ENCODE measurements at places on chromosomes 13 and 19.

DNA sequence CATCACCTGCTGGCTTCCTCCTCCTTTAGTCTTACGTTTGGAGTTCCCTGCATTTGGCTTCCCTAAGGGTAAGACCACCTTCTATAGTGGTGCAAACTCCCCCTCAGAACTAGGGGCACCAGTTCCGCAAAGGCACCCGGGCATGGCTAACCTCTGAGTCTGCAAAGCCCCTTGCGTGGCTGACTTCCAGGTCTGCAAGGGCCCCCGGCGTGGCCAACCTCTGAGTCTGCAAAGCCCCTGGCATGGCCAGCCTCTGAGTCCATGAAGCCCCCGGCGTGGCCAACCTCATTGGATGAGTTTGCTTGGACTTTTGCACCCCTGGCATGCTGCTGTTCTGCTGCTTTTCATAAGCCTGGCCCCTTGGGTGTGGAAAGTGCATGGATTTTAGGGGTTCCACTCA, 5.1 kb downstream of the MCF2L start:
- no peak for DNase-seq

DNA sequence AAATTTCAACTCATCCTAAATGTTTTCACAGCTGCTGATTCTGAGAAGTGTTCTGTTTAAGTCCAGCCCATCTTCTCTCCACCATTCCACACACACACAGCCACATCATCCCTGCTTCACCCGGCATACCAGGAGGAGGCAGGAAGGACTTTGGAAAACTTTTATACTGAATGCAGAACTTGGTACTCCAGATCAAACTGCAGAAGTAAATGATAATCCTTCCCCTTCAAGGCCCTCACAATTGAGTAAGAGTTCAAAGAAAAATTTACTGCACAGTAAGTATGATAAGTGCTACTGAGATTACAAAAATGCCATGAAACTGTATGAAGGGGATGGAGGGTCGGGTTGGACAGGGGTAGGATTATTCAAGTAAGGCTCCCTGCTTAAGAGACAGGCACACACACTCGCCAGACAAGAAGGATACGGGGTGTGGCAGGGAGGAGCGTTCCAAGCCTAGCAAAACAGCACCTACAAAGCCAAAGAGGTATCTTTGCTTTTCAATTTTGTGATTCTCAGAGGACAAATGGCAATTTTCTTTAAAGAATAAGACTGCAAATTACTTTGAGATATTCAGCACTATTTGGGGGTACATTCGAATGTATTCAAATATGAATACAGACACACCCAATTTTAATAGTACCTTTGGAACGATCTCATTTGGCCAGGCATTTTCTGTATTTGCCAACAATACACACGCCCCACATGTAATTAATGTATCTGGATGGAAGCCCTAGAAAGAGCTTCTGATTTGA, 2.5 kb downstream of the USP12 start:
- DNase-seq: no peak

DNA sequence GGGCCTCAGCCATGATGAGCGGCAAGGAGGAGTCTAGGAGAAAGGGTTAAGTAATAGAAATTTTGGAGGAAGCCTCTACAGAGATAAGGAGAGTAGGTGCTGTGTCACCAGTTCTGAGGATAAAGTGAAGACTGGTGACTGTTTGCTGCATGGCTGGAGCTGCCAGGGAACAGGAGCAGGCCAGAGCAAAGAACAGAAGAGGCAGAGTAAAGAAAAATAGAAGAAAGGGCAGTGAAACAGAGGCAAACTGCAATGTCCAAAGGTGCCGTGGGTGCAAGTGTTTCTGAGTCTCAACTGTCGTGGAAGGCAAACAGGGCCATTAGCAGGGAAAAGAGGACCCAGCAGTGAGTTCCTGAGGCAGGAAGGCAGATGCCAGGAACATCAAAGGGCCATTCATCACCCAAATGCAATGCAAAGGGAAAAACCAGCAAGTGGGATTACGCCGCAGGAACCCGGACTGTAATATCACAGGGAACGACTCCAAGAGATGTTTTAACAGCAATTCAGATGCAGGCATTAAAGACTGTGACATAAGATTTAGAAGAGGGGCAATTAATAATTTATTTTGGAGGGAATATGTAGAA, 318.3 kb downstream of the FOXO1 start:
- no peak for DNase-seq

DNA sequence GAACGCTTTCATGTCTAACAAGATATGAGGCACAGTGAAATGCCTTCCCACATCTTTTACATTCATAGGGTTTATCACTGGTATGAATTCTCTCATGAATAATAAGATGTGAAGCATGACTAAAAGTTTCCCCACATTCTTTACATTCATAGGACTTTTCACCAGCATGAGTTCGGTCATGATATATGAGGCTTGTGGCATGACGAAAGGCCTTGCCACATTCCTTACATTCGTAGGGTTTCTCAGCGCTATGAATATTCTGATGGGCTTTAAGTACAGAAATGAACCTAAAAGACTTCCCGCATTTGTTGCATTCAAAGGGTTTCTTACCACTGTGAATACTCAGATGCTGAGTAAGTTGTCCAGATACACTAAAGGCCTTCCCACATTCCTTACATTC, 21.3 kb downstream of the ZNF607 start:
- DNase-seq: no peak

GRCh38 chr13:28432816-28433560, 61.9 kb downstream of the FLT1 start:
- no peak for DNase-seq

- no peak for DNase-seq
Measured at GRCh38 chr13:73331556-73331955, 272.8 kb downstream of the KLF5 start.

GRCh38 chr19:5893296-5893903, 10.2 kb downstream of the NDUFA11 start:
- DNase-seq: no peak

GRCh38 chr19:50239921-50240590, 36.6 kb downstream of the MYH14 start:
- no peak for DNase-seq

DNA sequence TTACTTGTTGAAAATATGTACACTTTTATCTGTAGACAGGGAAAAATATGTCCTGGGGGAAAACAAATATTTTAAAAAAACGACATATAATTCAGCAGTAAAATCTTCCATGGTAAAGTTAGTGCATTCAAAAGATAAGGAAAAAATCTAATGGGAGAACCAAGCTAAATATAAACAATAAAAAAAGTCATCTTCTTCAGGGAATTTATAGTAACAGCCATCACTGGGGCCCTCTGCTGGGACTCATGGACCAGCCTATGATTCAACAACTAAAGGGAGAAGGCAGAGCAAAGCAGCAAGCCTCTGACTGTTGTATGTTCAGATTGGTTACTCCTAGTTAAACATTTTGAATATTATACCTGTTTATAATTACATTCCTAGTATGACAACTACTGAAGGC, 93.0 kb downstream of the ITGBL1 start:
- DNase-seq: no peak

DNA sequence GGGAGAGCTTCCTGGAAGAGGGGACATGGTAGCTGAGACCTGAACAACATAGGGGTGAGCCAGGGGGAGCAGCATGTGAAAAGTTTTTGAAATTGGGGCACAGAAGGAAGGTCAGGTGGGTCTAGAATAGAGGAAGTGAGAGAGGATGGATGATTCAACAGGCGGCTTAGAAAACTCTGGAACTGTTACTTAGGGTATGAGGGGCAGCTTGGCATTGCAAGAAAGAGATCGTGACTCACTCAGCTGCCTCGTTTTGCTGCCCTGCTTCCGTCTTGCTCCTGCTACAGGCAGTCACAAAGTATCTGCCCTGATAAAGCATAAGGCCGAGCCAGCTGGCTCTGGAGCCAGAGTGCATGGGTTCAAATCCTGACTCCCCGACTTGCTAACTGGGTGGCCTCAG, 1.3 kb upstream of the CEACAM20 start:
- DNase-seq: no peak

DNA sequence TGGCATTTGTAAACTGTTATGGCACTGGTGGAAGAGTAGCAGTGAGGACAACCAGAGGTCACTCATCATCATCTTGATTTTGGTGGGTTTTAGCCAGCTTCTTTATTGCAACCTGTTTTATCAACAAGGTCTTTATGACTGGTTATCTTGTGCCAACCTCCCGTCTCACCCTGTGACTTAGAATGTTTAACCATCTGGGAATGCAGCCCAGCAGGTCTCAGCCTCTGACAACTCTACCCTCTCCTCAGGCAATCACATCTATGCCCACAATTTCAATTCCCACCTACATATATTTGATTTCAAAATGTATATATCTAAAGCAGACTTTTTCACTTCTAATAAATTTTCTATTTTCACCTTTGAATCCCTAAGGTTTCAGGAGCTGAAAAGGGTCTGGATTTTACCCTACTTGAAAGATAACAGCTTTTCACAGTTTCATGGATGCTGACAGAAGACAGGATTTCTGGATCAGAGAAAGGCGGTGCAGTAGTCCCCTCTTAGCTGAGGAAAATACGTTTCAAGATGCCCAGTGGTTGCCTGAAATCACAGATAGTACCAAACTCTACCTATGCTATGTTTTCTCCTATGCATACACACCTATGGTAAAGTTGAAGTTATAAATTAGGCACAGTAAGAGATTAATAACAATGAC, 1171.8 kb downstream of the DIAPH3 start:
- no peak for DNase-seq

DNA sequence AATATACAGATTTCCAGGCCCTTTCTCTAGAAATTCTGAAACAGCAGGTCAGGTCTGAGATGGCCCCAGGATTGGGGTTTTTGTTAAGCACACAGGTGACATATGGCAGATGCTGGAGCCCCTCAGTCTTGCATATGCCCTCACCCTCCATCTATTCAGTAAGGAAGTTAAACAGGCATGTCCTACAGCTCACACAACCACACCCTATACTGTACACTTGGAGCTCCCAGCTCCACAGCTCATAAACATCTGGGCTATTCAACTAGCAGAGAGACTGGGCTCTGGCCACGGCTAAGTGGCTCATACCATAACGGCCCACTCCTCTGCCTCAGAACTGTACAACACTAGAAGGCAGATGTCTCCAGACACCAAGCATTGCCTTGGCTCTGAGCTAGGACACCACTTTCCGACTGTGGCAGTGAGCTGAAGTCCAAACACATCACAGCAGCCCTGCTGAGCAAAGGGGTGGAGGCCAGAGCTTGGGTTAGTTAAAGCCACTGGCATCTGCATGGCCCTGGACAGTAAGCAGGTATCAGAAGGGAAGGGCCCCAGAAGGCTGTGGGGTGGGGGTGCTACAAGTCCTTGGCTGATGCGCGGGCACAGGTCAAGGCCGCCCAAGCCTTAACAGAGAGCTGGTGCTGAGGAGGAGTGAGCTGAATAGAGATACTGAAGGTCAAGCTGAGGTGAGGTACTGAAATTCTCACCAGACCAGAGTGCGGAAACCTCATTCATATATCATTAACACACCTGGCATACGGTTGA, 79.1 kb downstream of the ABCC4 start:
- no peak for DNase-seq

Data from cerebellar nuclear complex (tissue), 1 donor.